SK-N-SH (cell line): ENCODE measurements at places on chromosomes 6 and 20. TPM values are rescaled to one million over a fixed set of nuclear protein-coding genes. Genes with fewer than 3 reads are reported as not detected.

DNA sequence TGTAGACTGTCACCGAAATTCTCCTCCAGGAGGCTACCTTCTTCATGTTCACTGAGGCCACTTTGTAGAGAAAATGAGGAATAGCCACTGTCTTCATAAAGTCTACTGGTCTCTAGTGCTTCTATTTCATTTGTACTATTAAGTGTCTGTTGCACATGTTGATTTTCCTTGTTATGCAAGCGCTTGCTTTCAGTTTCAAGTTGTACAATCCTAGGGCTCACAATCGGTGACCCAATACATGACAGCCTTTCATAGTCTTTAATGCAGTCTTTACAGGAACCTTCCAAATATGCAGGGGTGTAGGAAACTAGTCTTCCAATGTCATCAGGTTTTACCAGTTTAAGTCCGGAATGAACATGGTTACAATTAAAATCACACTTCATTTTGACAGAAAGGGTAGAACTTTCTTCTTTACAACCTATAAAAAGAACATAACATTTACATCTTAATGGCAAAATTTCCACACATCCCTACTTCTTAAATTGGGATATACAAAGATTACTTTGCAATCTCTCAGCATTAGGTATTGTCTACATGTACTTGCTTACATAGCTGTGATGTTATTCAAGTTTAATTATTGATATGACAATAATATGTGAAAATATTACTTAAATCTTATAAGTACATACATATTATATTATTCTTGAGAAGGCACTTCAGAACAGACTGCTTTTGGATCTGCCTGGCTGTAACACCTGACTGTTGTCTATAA lies 7.5 kb downstream of the FBXO5 start:
- no peak for DNase-seq

ADGRG6 gene
- 61.5 and 91.8 TPM in 2 replicates for polyA plus RNA-seq

- DNase-seq = no peak
Measured at GRCh38 chr6:139654309-139654708, 279.9 kb upstream of the CITED2 start.

DNA sequence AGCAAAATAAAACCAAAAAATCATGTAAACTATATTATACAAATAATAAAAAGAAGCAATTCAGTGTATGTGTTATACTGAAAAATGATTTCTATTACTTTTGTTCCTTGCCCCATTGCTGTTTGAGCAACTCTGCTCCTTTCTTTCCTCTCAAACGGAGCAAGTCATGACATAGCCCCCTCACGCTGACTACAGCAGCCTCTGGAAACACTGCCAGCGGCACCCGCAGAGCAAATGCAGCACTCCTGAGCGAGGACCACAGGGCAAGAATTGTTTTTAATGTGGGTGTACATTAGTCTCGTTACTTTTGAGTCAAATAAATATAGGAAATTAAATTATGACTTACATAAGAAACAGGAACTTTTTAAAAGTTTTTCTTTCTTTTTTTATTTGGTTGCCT lies 350.1 kb upstream of the HSF2 start:
- DNase-seq = no peak

DNA sequence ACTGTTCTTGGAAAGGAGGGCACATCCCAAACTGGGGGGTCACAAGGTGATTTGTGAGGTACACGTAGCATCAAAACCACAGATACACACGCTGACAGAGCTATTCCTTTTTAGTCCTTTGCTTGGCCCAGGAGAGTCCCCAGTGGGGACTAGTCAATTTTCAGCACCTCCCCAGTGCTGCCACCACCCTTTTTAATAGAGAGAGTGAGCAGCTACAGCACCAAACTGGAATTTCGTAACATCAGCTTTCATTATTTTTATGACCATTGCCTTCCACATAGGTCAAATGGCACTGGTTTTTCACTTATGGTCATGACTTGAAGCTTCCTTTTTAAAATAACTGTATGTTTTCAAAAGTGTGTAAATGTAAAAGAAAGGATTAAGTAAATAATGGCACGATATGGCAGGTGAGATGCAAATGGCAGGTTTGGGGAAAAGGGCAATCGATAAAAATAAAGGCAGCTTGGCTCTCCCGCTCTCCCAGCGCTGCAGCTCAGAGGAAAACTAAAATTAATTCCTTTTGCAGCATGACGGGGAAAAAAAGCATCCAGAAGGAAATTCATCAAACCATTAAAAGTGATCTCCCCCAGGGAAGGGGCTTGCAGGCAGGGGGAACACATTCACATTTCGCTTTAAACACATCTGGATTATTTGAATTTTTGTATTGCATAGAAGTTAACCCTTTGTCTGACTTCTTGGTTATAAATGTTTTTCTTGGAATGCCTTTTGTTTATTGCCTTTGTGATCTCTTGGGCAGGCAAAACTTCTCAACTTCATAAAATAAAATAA lies 95.2 kb downstream of the ANKRD60 start:
- DNase-seq = no peak

GRCh38 chr6:165723326-165723725 lies 60.3 kb upstream of the PDE10A start:
- DNase-seq = no peak

BIRC7 gene
- polyA plus RNA-seq = not detected in 2 replicates

ZNF165 gene
- polyA plus RNA-seq = 0.21 and 0.25 TPM in 2 replicates

DNA sequence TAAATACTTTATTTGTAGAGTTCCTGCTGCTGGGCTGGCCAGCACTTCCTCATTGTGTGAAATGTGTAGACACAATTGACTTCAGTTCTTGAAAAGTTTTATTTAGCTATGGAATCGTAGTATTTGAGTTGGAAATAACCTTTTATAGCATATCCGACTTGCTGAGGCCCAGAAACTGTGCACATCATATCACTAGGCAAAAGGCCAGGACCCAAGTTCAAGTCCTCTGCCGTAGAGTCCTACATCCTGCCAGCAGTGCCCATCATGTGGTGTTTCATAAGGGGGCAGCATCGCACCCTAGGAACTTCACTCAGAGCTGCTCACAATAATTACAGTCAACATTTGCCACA lies 207.7 kb upstream of the SNX9 start:
- no peak for DNase-seq

- no peak for DNase-seq
Measured at GRCh38 chr6:39931607-39932006, 2.7 kb downstream of the MOCS1 start.

GRCh38 chr20:3925899-3926638 lies 36.9 kb downstream of the PANK2 start:
- DNase-seq = no peak

DNA sequence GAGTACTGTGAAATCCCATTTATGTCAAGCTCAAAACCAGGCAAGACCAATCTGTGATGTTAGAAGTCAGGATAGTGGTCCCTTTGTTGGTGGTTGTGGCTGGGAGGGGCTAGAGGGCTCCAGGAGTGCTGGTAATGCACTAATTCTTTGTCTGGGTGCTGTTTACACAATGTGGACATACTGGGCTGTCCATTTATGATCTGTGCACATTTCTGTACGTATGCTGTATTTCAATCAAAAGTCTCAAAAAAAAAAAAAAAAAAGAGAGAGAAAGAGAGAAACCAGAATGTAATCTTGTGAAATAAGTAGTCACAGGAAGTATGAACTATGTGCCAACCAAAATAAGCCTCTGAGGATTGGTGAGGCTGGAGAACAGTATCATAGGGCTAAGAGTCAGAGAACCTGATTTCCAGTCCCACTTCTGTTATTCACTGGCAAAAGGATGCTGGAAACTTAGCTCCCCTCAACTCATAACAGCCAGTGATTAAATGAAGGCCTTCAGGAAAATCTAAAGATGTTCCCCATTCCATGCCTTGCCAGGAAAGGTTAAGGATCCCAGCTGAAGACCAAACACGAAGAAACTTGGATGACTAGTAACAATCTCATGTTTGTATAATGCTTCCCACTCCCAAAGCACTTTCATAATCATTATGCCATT lies 19.6 kb upstream of the TRAM2 start:
- DNase-seq = no peak

DNA sequence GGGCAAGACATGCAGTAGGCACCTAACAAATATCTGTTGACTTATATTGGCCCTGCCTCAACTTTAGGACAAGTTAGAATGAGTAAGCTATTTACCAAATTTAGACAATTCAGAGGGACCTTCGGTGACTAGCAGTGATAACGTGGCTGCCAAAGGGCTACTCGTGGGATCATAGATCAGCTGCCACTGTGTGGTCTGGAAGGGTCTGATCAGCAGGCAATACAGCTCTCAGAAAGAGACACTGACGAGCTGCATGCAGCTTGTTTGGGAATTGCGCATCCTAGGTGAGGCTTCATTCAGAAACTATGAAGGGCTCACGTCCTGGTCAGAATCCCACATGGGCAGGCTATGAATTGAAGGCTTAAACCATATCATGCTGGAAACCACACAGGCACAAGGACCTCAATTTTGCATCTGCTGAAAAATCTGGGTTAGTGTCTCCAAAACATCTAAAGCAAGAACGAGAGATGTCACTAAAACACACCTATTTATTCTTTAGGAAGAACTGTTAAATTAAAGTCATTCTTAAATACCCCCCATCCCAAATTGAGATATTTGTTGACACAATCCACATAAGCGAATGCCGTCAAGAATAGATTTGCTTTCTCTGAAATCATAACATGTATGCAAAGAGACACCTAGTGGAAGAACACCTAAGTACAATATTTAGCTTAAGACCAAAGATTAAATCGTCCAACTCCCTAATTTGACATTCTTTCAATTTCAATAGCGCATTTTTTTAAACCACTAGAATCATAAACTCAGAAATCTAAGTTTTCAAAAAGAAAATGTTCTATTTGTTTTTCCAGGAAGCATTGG lies 79.6 kb downstream of the IPCEF1 start:
- DNase-seq = peak; percentile 53

PTGIS gene
- polyA plus RNA-seq = 0.67 and 1.0 TPM in 2 replicates

SLC16A10 gene
- 0.08 and 0.12 TPM in 2 replicates for polyA plus RNA-seq

GRCh38 chr6:90658497-90658896 lies 71.6 kb upstream of the MAP3K7 start:
- DNase-seq = no peak

- no peak for DNase-seq
Measured at GRCh38 chr20:63548542-63548941, 993 bp upstream of the SRMS start.

SCUBE3 gene
- 1.8 and 2.0 TPM in 2 replicates for polyA plus RNA-seq

GRCh38 chr20:1880529-1881239 lies 14.5 kb upstream of the SIRPA start:
- DNase-seq = no peak

REM1 gene
- 6.1 and 7.1 TPM in 2 replicates for polyA plus RNA-seq

DNA sequence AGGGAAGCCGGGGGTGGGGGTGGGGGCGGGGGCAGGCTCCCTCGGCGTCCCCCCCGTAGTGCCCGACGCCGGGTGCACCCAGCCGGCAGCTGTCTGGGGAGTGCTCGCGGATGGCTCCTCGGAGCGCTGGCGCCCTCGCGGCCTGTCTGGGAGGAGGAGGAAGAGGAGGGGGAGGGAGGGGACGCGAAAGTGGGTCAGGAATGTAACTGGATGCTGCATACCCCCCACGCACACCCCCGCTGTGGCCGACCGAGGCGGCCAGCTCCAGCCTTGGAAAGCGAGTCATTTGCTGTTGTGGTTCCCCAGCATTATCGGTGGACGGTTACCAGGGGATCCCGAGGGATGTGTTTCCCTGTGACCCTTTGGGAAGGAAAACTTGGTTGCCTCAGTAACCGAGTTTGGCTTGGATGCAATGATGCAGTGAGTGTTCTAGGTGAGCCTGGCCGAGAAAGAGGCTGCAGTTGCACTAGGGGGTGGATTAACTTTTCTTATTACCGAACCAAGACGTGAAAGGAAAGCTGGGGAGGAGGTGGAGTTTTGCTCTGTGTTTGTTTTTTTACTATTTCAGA lies 55.2 kb upstream of the RREB1 start:
- DNase-seq = peak; percentile 38

TFAP2A gene
- 0.02 and 0.07 TPM in 2 replicates for polyA plus RNA-seq

CLPSL2 gene
- not detected in 2 replicates for polyA plus RNA-seq

PDYN gene
- polyA plus RNA-seq = not detected in 2 replicates

- no peak for DNase-seq
Measured at GRCh38 chr6:24738741-24739140, 19.8 kb upstream of the C6orf62 start.

DNA sequence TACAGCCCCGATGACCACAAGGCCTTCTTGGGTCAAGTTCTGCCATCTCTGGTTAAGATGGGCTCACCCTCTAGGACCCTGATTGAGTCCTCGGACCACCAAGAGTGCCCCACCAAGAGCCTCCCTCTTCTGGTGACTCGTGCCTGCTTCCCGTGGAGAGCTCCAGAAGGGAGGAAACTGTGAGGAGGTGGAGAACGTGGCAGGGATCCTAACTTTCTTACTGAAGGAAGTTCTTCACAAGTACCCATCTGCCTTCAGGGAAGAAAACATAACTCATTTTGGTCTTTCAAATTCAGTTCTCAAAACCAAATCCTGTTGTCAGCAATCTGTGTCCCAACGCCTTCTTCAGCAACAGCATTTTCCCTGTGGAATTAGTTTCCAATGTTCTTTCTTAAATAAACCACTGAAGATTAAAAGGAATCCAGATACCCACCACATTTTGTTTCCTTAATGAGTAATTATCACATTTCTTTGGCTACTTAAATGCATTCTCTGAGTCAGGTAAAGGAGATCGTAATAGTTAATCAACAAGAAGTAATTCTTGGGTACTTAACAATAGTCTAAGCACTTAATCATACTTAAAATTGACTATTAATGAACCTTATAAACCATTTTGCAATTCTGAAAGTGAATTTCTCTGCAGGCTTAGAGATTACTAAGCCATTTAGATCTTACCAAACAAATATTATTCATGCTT lies 185.8 kb upstream of the SGK1 start:
- no peak for DNase-seq

GRCh38 chr20:44028868-44029847 lies 114.5 kb downstream of the TOX2 start:
- no peak for DNase-seq

DNA sequence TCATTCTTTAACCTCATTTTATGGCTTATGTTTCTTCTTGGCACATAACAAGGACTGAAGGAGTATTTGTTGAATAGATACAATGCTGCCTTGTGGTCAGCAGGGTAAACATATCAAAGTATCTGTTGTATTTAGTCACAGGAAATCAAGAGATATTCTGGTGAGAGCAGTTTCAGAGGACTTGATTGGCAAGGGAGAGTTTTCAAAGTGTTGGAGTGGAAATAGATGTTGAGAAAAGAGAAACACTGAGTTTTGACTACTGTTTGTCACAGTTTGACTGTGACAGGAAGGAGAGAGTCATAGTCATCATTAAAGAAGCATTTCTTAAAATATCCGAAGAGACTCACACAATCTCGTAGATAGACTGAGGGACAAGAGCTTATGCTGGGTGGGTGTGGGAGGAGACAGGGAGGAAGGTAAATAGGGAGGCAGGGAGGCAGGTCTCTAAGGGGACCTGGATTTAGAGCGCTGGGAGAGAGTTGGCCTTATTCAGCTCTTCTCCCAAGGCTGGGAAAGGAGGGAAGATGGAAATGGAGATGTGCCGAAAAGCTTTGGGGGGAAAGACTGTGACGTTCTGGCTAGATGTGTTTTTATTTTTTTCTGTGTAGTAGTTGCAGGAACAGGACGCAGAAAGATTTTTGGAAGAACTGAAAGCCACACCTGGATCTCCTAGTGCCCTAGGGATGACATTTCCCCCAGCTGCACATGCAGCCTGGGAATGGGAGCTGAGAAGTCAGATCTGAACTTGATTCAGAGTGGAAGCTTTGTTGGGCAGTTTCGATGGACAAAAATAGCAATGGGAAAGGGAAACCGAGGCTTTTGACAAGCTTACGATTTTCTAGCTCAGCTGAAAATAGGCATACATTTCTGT lies 65.0 kb upstream of the IFNGR1 start:
- DNase-seq = no peak

IL17F gene
- polyA plus RNA-seq = not detected in 2 replicates

FAM162B gene
- polyA plus RNA-seq = not detected in 2 replicates
